ENCODE measurements at places on chromosomes 12 and 14. TPM values are rescaled to one million over a fixed set of nuclear protein-coding genes. Genes with fewer than 3 reads are reported as not detected.

GRCh38 chr12:52082988-52083637 is 3.6 kb downstream of the SMIM41 start:
- no peak for DNase-seq

- no peak for DNase-seq
These were observed 4.7 kb upstream of the PSMA6 start for GRCh38 chr14:35287431-35288013.

DNA sequence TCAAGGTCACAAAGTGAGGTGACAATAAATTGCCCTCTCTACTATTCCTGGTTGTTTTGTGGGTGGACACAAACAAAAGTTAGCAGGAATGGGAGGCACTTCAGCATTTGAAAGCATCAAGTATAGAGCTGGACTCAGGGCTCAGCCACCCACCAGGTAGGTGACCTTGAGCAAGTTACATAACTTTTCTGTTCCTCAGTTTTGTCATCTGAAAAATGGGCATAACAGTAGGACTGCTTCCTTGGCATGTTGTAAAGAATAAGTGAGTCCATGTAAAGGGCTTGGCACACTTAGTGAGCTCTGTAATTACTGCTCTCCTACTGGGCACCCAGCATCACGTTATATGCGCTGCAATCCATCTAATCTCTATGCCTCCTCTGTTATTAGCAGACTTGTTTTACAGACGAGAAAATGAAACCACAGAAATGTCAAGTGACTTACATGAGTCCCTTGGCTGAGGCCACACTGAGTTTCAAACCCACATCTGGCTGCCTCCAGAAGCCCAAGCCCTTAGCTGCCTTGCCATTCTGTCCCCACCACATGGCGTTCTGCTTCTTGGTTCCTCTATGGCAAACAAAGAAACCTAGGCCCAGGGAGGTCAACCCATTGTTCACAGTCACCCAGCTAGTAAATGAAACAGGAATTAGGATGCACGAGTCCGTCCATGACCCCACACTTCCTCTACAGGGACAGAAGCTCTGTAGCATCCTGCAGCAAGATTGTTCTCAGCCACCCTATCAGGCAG is 63.2 kb upstream of the SLC24A4 start:
- DNase-seq: no peak

GRCh38 chr12:106181401-106182114 is 42.8 kb upstream of the NUAK1 start:
- DNase-seq: no peak

- DNase-seq: no peak
These were observed 165.9 kb downstream of the DERA start for GRCh38 chr12:16076970-16077522.

GRCh38 chr12:113591480-113591974 is 119.9 kb upstream of the LHX5 start:
- DNase-seq: no peak

DNA sequence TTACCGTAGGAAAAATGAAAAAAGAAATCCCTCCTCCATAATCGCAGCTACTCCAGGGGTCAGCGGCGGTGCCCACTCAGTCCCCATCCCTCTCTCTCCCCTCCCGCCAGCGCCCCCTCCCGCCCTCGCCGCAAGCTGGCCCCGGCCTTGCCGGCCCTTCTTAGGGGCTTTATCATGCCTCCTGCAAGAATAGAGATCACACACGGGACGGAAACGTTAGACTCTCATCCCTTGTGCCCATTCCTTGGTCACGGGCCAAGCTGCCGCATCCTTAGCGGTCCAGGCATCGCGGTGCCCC is 692 bp upstream of the COX14 start:
- no peak for DNase-seq

- no peak for DNase-seq
These were observed 70.9 kb upstream of the PIWIL1 start for GRCh38 chr12:130266751-130267150.

DNA sequence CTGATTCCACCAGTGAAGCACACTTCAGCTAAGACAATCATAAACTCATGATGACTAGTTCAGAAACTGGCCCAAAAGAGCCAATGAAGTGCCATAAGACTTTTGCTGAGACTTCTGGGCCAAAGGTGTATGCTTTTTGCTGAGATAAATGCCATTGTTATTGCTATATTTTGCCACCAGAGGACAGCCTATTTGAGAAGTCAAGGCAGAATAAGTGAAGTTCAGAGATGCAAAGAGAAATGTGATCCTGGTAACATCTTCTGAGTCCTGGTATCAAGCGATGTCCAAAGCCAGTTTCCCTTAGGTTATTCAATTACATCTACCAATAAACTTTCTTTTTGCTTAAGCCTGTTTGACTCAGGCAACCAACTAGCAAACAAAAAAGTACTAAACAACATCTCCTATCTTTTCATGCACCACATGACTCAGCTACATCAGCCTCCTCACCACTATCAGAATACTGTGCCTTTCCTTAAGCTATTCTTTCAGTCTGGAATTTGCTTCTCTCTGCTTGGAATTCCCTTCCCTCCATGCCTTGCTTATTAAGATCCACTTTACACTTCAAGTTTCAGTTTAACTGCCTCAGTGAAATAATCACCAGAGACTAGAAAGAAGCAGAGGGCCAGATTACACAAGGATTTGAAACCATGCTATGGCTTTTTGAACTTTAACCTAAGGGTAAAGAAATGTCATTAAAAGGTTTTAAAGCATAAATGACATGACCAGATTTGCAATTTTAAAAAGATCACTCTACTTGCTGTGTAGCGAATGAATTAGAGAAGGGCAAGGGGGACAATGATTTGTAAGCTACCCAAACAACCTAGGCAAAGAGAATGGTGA is 14.0 kb downstream of the CRY1 start:
- DNase-seq: no peak

DNA sequence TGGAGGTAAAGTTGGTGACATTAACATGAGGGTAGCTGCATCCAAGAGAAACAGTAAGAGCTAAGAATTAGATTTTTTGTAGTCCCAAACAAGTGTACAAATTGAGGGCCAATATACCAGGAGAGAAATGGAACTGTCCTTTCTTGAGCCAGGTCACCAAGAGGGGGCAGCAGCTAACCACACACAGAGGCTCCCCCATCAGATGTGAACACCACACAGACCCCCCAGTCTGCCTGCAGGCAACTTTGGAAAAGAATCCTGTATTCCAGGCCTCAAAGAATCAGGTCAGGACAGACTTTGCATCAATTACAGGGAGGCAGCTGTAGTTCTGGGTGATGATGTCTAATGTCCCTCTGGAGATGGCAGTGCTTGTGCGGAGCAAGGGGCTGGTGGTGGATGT is 77.9 kb downstream of the SPTB start:
- no peak for DNase-seq

Gene MYBPC1
- 13.6 TPM for total RNA-seq

Gene PRKD1
- 3.5 TPM for total RNA-seq

Gene TAS2R19
- 1.6 TPM for total RNA-seq

All from pancreas (tissue), 10 donors.